ENCODE measurements at places on chromosomes 2 and 18.

DNA sequence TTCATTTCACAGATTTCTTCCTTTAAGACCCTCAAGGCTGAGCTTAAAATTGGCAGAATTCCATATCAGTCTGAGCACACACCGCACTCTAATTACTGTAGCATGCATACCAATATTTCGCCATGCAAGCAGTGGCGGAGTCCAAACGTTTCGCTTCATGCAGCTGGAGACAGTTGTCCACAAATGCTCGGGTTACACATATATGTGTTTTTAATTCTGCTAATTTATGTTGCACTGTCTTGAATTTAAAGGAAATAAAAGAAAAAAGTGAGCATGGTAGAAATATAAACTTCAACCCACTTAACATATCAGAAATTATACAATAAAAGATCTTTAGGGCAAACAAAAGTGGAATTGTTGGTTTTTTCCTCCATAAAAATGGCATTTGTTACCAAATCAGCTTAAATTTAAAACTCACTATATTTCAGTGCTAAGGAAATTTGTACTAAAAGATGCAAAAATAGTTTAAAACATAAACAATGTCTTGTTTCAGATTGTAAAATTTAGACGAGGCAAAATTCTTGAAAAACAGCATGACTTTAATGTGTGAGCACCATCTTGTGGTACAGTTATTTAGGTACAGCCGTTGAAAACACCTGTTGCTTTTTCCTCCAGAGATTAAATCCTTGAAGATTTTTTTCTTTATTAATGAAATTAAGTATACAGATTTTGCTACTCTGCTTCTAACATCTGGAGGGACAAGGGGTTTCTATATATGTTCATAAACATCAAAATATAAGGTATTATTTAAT, 24.1 kb upstream of the KANSL1L start:
- DNase-seq, result no peak

- no peak for DNase-seq
Measured at GRCh38 chr2:234378440-234378839, 118.4 kb downstream of the ARL4C start.

- DNase-seq, result no peak
Measured at GRCh38 chr18:45958730-45959129, 8.4 kb downstream of the EPG5 start.

GRCh38 chr2:20327370-20327769, 23.3 kb downstream of the PUM2 start:
- no peak for DNase-seq

DNA sequence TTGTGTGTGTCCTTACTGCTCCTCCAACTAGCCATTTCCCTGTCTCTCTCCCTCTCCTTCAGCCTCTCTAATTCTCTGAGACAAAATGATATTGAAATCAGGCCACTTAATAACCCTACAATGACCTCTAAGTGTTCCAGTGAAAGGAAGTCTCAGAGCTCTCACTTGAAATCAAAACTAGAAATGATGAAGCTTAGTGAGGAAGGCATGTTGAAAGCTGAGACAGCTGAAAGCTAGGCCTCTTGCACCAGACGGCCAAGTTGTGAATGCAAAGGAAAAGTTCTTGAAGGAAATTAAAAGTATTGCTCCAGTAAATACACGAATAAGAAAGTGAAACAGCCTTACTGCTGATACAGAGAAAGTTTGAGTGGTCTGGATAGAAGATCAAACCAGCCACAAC, 72.9 kb downstream of the PRKCE start:
- no peak for DNase-seq

GRCh38 chr2:210860276-210860675, 303.9 kb downstream of the CPS1 start:
- DNase-seq, result no peak

GRCh38 chr2:215884451-215885087, 128.8 kb downstream of the MREG start:
- DNase-seq, result no peak

DNA sequence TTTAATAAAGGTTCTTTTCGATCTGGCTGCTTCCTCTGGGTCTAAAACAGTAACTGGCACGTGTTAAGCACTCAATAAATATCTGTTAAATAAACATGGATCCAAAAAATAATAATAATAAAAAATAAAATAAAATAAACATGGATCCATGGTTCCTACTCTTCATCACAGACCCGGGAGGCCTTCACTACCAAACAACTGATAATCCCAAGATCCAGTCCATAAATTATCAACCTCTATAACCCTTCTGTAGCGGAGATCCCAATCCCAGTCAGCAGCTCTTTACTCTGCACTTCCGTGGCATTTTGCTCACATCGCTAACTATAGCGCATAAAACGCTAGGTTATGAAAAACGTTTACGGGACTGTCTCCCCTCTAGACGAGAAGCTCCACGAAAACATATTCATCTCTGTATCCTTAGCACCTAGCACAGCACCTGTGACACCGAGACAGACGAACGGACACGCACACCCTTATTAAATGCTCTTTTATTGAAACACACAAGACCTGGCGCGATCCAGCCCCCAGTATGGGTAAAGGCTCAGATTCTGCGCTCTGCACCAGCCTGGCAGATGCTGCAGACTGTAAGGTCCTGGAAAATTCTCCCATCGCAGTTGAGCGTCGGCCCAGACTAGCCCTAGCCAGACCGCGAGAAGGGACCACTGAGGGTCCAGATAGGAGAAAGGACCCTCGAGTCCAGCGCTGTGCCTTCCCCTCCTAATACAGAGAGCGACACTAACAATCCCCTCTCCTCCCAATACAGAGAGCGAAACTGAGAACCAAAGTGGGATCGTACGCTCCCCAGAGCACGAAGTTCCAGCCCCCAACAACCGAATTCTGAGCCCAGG, 770 bp downstream of the NBAS start:
- DNase-seq, result no peak

GRCh38 chr2:141925511-141925910, 205.3 kb downstream of the LRP1B start:
- DNase-seq, result no peak

Data from cortex of kidney (tissue), 1 donor.